ENCODE measurements at places on chromosomes 12 and 14. TPM values are rescaled to one million over a fixed set of nuclear protein-coding genes. Genes with fewer than 3 reads are reported as not detected.

DNA sequence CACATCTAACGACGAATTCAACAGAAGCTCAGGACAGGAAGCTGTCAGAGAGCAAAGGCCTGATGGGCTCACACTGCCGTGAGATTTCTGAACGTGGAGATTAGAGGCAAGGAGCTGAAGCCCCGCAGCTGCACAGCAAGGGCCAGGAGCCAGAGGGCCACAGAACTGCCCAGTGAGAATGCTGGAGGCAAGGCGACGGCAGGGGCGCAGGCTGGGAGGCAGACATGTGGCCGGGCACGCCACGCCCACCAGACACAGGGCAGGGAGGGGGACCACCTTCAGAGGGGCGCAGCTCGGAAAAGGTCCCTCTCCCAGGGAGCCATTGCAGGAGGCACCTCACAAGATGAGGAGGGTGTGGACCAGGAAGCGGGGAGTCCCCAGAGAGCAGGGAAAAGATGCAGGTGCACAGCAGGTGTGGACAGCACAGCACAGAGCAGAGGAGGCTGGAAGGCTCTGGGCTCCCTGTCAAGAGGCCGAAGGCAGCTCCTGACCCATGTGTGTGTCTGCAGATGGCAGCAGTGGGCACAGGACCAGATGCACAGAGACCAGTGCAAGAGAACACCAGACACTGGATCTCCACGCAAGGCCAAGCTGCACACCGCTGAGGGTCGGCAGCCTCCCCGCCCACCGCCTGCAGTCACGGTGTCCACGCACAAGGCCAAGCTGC lies 23.0 kb downstream of the BTBD6 start:
- no peak for DNase-seq

- no peak for DNase-seq
Observed at GRCh38 chr12:130873825-130874224, 2.0 kb downstream of the RAN start.

GRCh38 chr12:28878629-28879028 lies 270.4 kb upstream of the FAR2 start:
- no peak for DNase-seq

DNA sequence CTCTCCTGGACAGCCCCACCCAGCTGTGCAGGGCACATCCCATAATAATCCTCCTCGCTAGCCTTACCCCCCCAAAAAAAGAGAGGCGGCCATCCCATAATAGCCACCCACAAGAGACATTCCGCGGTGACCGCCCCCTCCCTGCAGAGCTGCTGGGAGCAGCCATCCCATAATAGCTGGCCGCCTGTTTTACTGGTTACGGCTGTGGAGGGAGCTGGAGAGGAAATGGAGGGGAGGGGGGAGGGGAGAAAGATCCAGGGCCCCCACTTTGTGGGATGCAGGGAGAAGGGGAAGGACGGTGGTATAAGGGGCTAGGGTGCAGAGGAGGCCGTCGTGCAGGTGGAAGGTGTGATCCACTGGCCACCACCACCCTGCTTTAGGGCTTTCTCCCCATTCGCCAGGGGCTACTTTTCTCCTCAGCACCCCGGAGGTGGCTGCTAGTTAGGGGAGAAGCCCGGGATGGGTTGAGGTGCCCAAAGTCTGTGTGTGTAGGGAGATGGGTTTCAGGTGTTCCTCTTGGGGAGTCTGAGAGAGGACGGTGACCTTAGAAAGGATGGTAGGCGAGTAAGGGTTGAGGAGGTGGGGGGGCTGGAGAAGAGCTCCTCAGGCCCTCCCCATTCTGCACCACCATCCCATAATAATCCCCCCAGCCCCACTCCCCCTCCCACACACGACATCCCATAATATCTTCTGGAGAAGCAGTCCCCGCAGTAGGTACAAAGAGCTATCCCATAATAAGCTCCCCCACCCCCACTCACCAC lies 6.0 kb upstream of the CHD4 start:
- DNase-seq: peak; percentile 66

- no peak for DNase-seq
Observed at GRCh38 chr14:24443053-24443665, 583 bp upstream of the SDR39U1 start.

- DNase-seq: no peak
Observed at GRCh38 chr12:54564768-54565167, 15.4 kb downstream of the PDE1B start.

- DNase-seq: peak; percentile 12
Observed at GRCh38 chr12:121279507-121279915, 17.0 kb downstream of the CAMKK2 start.

Gene SLC4A8
- not detected for total RNA-seq

GRCh38 chr12:130831876-130832405 lies 7.1 kb downstream of the STX2 start:
- no peak for DNase-seq

Data from K562 (cell line).